NCI-H510A (cell line): ENCODE measurements at places on chromosomes 5 and 9.
A peak's percentile ranks its signal among the peaks of the same experiment; 100 is the strongest.

DNA sequence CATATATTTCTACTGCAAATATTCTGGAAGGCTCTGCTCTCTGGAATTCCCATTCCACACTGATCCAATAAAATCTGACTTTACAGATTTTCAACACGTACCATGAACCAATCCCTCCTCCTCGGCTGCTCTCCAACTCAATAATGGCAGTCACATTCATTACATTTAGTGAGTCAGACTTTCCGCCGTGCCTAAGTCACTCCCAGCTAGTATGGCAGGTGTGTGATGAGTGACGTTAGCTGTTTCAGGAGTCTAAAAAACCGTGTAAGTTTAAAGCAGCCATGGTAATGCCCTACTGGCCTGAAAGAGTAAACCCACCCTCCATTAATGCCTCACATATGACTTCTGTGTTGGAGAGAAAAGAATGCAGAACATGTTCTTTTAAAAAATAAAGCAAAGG is 3.3 kb downstream of the FBN2 start:
- peak; percentile 0 for DNase-seq

DNA sequence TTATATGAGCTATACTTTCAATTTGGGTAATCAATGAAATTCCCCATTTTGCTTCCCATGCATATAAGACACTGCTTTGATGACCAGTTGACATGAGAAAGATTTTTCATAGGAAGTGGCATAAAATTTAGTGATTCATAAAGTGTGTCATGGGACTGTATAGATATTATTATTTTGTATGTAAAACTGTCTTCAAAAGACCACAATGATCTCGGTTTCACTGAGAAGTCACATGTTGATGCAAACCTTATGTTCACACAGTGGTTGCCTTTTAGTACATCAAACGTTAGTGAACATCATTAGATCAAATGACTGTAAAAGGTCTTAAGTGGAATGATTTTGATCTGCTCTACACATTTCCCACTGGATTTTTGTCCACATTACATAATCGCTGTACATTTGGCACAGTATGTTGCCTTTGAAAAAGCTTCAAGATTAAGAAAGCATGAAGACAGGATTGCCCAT is 349.2 kb upstream of the MEF2C start:
- DNase-seq: no peak

DNA sequence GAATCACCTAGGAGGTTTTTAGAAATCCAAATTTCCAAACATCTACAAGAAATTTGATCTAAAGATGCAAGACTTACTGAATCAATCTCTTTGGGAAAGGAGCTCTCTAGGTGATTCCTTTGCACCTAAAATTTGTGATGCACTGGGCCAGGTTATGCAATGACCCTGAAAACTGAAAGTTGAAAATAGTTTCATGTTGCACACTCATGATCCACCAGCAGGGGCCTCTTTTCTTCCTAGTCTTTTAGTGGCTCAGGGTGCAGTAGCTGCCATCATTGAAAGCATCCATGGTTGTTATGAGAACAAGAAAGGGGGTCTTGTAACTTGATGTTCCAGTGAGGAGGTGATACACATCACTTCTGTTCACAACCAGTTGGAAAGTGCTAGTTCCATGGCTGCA is 486.8 kb downstream of the PSAT1 start:
- no peak for DNase-seq

DNA sequence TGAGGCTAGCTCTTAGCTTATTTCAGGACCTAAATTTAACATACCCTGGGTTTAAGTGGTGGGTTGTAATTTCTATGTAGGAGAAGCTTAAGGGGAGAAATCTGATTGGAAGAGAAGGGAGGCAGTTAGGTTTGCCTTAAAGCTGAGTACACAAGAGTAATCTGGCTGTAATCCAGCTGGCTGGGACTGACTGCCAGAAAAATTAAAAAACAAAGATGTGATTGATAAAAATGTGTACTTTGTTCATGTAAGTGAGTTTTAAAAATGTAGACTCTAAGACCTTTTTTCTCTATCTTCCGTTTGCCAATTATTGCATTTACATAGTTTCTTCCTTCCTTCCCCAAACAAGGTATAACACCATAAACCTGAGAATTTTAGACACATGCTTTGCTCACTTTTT is 17.5 kb upstream of the MSMP start:
- DNase-seq: no peak

GRCh38 chr9:124369231-124369797 is 45.9 kb downstream of the PSMB7 start:
- no peak for DNase-seq
